ENCODE measurements at places on chromosomes 6 and 20.

DNA sequence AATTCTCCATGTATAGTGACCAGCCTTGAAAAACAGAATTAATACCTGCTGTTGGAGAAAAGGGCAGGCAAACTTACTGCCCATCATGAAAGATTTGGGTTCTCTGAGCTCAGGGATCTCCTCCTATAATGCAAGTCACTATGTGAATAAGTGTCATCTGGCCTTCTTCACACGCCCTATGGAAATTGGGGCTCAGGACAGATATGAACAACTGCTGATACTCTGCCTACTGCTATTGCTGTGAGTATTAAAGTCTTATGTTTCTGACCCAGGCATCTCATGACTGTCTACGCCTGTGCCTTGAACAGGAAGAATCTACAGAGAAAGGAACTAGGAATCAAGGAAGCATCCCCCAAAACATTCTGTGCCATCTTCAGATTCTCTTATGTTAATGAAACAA lies 226.1 kb downstream of the SOD2 start:
- DNase-seq = no peak

- DNase-seq = no peak
These were observed 29.5 kb downstream of the PXDC1 start for GRCh38 chr6:3721810-3722621.

DNA sequence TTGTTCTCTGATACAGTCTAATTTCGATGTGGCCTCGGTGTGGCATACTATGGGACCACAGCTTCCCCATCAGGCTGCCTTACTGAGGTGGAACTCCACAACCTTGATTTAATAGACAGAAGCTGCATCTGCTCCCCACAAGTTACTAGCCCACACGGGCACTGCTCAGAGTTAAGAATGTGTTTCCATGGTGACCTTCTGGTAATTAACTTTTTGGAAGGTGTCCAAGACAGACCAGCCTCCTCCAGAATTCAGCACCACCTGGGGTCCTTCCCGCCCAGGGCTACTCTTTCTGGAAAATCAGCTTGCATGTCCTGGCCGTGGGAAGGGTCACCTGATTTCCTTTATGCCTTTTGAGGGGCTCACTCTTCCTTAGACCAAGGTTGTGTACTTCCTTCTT lies 48.7 kb upstream of the CDH4 start:
- DNase-seq = no peak

DNA sequence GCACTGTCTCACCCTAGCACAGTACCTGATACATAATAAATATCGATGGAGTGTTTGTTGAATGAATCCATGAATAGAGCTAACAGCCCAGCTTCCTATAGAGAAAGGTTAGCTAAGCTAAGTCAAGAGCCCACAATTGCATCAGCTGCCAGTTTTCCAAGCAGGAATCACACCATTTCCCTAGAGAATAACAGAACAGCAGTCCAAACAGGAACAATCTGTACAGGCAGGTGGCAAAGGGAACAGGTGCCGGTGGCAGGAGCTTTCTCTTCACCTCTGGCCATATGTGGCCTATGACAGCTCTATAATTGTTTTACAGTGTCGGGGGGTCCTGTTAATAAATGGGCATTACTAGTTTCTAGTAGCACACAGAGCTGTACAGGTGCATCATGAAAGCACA lies 38.8 kb downstream of the ISM1 start:
- no peak for DNase-seq

GRCh38 chr6:53411451-53411850 lies 62.7 kb upstream of the ELOVL5 start:
- DNase-seq = peak; percentile 20

All from AG09309 (cell line).